ENCODE measurements at places on chromosomes 13 and 19.

DNA sequence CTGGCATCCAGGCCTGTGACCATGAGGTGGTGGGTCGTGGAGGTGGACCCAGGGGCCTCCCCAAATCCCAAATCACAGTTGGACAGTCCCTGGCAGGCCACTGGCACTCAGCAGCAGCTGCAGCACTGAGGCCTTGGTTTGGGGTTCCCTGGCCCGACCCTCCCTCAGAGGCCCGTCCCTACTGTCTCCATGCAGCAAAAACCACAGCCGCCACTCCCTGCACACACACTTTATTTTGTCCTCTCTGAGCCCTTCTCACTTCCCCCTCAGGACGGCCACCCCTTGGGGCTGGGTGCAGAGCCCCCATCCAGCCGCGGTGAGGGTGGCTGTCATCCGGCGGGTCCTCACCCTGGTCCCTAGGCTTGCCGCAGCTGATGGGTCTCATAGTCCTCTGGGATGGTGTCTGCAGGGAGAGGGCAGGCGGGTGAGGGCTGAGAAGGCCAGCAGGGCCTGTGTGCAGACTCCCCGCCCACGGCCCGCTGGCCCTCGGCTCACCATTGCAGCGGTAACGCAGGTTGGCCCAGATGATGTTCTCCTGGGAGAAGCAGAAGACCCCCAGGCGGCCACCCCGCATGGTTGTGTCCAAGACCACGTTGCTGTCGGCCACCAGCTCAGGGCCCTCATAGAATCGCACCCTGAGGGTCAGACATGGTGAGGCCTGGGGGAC is 8.4 kb downstream of the COMP start:
- DNase-seq: no peak

GRCh38 chr13:24851546-24851945 is 87.6 kb downstream of the RNF17 start:
- no peak for DNase-seq

DNA sequence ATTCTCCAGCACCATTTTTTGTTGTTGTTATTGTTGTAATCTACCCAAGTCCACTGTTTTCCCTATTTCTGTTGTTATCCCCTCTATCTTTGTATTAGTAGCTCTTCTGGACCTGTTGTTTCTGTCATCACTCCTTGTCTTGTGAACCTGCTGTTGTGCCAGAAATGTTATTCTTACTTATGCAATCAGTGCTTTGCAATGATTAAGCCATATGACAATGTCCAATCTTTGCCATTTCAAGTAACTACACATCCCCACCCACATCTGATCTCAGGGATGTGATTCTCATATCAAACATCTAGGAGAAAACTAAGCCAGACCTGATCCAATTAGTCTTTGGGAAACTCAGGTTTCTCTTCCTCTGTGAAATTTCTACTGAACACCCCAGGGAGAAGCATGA is 472.6 kb upstream of the KLHL1 start:
- no peak for DNase-seq

DNA sequence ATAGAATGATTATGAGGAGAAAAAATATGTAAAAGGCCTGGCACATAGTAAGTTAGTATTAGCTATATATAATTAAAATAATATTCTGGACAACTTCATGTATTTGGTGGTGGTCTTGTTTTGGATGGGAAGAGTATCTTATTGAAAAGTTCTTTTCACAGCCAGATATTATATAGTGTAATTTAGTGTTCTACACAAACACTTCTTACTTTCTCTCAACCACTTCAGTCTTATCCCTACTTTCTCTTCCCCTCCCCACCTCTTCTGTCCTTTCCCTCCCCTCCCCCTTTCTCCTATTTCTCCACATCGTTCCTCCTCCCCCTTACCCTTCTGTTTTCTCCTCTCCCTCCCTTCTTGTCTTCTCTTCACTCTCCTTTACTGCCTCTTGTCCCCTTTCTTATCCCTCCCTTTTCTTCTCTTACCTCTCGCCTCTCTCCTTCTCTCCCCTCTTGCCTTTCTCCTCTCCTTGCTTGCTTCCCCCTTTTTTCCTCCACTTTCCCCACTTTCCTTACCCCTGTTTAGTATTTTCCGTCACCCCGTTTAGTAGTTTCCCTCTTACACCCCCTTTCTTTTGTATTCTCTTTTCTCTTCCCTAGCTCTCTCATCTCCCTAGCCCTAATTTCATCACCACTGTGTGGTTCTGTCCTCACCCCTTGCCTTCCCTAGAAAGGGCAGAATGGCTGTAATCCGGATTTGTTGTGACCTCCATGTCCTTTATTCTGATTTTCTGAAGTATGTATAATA is 107.2 kb upstream of the MLNR start:
- DNase-seq: no peak

GRCh38 chr19:6521718-6522646 is 8.8 kb upstream of the TNFSF9 start:
- DNase-seq: no peak

GRCh38 chr19:8095354-8095886 is 42.9 kb downstream of the CCL25 start:
- no peak for DNase-seq

DNA sequence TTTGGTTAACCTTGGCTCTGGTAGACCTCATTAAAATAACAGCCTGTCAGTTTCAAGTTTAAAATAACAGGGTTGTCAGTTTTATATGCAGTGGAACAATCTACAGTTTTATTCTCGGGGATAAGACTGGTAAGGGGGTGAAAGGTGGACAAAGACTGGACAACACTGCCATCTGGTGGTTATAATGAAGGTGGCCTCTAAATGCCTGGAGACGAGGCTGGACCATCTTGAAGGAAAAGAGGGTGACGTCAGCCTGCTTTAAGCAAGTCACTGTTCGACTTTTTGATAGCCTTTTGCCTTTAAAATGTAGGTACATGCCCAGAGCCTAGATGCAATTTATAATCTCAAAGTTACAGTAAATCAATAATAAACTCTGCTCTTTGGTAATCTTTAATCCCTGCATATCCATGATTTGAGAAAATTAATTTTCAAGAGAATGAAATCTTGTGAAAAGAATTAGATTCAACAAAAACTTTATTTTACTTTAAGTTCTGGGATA is 117.0 kb downstream of the DCT start:
- DNase-seq: peak; percentile 75

DNA sequence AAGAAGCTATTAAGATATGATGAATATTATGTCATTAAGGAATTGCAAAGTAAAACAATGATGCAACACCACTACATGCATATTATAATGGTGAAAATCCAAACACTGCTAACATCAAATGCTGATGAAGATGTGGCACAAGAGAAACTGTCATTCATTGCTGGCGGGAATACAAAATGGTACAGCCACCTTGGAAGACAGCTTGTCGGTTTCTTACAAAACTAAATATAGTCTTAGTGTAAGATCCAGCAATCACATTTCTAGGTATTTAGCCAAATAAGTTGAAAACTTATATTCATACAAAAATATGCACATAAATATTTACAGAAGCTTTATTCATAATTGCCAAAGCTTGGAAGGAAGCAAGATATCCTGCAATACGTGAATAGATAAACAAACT is 114.9 kb upstream of the EDNRB start:
- no peak for DNase-seq

DNA sequence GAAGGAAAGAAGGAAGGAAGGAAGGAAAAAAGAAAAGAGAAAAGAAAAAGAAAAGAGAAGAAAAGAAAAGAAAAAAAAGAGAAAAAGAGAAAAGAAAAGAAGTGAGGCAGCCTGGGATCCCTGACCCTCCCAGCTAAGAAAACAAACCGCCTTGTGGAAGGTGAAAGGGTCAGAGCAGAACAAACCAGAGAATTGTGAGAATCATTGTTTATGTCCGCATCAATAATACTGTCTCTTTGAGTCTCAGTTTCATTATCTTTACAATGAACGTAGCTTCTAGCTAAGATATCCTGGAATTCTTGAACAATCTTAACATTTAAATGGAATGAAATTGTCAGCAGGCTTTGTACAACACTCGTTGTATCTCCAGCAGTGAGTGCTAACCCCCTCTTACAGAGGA is 66.4 kb upstream of the SERP2 start:
- DNase-seq: no peak

DNA sequence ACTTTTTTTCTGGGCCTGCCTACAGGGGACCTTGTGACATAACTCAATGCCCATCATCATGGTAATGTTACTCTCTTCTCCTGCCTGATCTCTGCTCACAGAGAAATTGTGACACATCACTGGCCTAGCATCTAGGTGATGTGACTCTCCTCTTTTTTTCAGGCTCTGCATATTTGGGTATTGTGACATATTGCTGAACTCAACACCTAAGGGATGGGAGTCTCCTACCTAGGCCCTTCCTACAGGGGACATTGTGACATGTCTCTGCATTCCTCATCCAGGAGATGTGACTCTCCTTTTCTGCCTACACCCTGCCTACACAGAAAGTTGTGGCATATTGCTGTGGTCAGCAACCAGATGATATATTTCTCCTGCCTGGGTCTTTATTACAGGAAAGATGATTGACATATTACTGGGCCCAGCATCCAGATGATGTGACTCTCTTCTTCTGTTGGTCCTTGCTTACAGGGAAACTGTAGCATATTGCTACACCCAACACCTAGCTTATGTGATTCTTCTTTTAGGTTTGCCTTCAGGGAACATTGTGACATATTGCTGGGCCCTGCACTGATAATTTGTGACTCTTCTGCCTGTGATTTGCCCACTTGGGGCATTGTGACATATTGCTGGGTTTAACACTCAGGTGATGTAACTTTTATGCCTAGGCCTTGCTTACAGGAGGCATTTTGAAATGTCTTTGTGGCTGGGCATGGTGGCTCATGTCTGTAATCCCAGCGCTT is 21.0 kb upstream of the ZNF254 start:
- no peak for DNase-seq

- no peak for DNase-seq
Observed at GRCh38 chr19:7327802-7328201, 20.9 kb upstream of the ARHGEF18 start.

Data from hematopoietic multipotent progenitor cell treated with erythropoietin and hydrocortisone succinate and interleukin-3 and kit ligand, for 15 days (in vitro differentiated cells).